ENCODE measurements at places on chromosomes 6 and 20. TPM values are rescaled to one million over a fixed set of nuclear protein-coding genes. Genes with fewer than 3 reads are reported as not detected.

VSTM2L gene
- 0.12 TPM for total RNA-seq

CST8 gene
- total RNA-seq, result not detected

APMAP gene
- 40.9 TPM for total RNA-seq

EFCAB8 gene
- not detected for total RNA-seq

DNA sequence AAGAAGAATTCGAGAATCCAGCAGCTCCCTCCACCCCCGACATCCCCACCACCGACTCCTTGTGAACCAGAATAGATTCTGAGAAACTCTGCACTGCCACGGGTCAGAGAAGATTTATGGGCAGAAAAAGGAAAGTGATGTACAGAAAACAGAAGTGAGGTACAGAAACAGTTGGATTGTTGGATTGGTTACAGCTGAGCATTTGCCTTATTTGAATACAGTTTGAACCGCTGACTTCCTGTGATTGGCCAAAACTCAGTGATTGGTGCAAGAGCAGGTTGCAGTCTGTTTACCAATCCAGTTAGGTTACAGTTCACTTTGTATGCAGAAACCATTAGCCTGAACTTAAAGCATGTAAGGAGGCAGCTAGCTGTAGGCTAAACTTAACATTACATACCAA, 131.2 kb upstream of the HDDC2 start:
- no peak overlapping the region for H3K4me3 ChIP-seq
- H3K36me3 ChIP-seq, result no peaks in the 10 kb centered on the region
- DNase-seq, result no peak
- H3K27ac ChIP-seq, result no peak overlapping the region

DNA sequence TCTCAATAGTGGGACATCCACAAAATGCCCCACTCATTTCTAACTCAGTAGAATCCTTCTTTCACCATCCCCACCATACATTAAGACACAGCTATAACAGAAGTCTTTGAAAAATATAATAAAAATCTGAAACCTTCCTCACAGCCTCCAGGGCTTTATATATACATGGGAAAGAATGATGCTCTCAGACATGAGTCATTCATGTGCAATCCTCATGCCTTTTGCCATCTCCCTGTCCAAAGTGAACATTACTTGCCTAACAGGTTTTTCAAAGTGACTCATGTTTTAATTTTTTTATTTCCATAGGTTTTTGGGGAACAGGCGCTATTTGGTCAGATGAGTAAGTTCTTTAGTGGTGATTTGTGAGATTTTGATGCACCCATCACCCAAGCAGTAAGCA, 162.7 kb downstream of the RALGAPA2 start:
- DNase-seq, result no peak
- no peaks in the 10 kb centered on the region for H3K36me3 ChIP-seq
- no peak overlapping the region for H3K4me3 ChIP-seq
- peaks cover 2% of the 10 kb centered on the region for H3K4me1 ChIP-seq
- H3K27me3 ChIP-seq, result no peaks in the 10 kb centered on the region

GRCh38 chr20:48716086-48716485, 111.7 kb downstream of the PREX1 start:
- H3K36me3 ChIP-seq, result no peaks in the 10 kb centered on the region
- H3K4me3 ChIP-seq, result no peak overlapping the region
- no peak overlapping the region for H3K27ac ChIP-seq
- no peaks in the 10 kb centered on the region for H3K4me1 ChIP-seq
- H3K27me3 ChIP-seq, result no peaks in the 10 kb centered on the region

DNA sequence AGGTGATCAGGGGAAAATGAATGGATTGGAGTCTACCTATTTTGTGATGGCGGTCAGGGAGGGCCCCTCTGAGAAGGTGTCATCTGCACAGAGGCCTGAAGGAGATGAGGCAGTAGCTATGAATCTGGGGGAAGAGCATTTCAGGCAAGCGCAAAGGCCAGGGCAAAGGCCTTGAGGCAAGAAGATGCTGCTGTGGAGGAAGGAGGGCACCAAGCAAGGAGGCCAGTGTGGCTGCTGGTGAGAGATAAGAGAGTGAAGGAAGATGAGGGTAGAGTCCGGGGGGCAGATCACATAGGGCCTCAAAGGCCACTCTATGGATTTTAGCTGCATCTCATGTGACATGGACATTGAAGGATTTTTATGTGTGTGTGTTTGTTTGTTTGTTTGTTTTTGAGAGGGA, 20.6 kb upstream of the CSNK2A1 start:
- H3K4me1 ChIP-seq, result no peaks in the 10 kb centered on the region
- no peak overlapping the region for H3K27ac ChIP-seq
- no peaks in the 10 kb centered on the region for H3K36me3 ChIP-seq
- no peaks in the 10 kb centered on the region for H3K27me3 ChIP-seq
- DNase-seq, result no peak

- no peak overlapping the region for H3K27ac ChIP-seq
- H3K4me3 ChIP-seq, result no peak overlapping the region
- no peaks in the 10 kb centered on the region for H3K36me3 ChIP-seq
- no peaks in the 10 kb centered on the region for H3K4me1 ChIP-seq
Measured at GRCh38 chr20:23125159-23125558, 39.0 kb upstream of the CD93 start.

DNA sequence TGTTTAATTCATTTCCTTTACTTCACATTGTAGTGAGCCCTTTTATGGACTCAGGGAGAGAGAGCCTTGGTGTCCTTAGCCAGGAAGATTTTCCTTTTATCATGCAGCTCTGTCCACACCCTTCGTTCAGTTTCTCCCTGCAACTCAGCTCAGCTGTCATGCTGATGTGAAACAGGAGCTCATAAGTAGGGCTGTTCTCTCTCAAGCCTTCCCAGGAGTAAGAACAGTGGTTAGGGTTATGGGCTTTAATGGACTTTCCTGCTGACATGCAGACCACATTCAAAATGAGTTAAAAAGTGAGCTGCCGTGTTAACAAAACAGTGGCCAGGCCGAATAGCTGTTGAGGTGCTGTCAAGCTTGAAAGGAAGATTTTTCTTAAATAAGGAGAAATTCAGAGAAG, 104.1 kb downstream of the BCKDHB start:
- no peak overlapping the region for H3K4me3 ChIP-seq
- H3K27me3 ChIP-seq, result no peaks in the 10 kb centered on the region
- H3K27ac ChIP-seq, result no peak overlapping the region
- no peaks in the 10 kb centered on the region for H3K4me1 ChIP-seq
- H3K36me3 ChIP-seq, result no peaks in the 10 kb centered on the region

DNA sequence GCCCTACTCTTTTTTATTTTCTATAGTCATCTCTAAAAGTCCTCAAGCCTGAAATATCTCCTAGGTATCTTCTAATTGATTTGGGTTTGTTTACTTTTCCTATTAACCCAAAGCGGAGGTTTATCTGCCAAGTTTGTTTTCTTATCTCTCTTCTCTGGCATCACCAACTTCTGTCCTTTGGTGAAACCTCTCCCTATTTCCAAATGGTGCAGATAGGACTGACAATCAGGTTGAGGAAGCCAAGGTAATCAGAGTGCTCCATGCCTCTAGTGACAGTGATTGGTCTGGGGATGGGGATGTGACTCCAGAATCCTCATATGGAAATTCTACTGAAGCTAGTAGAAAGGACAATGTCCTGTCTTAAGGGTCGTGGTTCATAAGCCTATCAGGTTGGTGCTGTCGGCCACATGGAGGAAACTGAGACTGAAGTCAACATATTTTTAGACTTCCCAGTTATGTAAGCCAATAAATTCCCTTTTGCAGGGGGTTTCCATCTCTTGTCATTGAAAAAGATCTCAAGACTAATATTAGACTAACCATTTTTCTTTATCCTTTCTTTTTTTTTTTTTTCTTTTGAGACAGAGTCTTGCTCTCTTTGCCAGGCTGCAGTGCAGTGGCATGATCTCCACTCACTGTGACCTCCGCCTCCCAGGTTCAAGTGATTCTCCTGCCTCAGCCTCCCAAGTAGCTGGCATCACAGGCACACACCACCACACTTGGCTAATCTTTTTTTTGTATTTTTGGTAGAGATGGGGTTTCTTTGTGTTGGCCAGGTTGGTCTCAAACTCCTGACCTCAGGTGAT, 28.0 kb downstream of the KIF6 start:
- H3K4me3 ChIP-seq, result no peak overlapping the region
- H3K36me3 ChIP-seq, result no peaks in the 10 kb centered on the region
- H3K27ac ChIP-seq, result no peak overlapping the region
- H3K4me1 ChIP-seq, result no peaks in the 10 kb centered on the region

All from ovary (tissue), 10 donors.